ENCODE measurements at places on chromosomes 2 and 18.

GRCh38 chr18:37567994-37568359, 2.4 kb upstream of the CELF4 start:
- no peak for DNase-seq

DNA sequence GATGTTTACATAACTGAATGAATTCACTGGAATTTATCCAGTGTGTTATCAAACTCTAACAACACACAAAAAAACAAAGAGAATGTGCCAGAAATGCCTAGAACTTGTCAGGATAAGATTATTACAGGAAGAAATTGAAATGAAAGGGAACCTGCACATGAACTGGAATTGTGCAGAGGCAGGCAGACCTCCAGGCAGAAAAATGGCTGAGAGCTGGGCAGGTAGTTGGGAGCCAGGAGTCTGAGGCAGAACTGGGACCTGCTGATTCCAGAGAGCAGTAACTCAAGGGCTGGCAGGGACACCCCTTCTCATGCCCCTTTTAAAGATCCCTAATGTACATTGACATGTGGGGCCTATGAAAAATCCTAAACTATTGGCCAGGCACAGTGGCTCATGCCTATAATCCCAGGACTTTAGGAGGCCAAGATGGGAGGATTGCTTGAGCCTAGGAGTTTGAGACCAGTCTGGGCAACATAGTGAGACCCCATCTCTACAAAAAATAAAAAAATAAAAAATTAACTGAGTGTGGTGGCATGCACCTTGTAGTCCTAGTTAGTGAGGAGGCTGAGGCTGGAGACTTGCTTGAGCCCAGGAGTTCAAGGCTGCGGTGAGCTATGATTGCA, 674 bp upstream of the SP110 start:
- DNase-seq, result no peak

GRCh38 chr18:59669872-59670657, 27.2 kb downstream of the CCBE1 start:
- no peak for DNase-seq

DNA sequence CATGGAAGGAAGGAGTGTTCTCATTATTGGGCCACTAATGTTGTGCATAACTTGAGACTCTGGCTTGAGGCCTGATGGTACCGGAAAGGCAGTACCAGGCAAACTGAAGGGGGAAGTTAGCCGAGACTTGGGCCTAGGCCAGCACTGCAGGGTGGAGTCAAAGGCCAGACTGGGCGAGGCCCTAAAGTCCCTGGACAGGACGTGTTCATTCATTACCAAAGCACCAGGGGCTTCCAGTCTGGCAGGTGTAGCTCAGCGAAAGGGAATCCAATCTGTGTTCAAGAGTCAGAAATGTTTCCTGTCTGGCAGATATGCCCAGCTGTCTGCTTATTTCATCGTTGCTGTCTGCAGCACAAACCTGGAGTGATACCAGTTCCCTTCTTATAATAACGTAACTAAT, 4.7 kb upstream of the ITSN2 start:
- peak; percentile 95 for DNase-seq
